ENCODE measurements at places on chromosomes 7 and 10.

DNA sequence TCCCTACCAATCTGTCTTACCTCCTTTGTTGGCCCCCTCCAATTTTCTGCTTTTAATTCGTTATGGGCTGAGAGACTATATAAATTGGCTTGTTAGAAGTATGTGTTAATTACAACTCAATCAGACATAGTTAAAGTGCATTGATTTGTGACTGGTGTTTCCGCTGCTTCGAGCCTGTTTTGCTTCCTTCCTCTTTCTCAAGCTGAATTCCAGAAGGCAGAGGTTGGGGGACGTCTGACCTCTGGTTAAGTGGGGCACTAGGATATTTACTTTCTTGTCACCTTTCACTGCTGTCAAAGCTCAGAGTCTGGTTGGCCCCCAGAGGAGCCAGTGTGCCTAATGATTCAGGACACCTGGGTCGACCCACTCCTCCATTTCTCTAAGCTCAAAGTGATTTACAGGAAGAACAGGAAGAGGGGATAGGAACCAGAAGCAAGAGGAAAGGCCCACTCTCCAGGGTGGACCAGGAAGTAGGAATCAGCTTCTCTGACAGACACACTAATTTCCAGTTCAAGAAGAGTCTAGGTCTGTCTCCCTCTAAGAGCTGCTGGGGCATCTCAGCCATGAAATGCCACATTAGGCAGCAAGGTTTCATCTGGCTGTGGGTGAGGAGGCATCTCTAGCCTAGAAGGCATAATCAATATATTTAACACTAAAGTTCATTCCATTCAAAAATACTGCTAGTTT is 397.2 kb upstream of the NPVF start:
- DNase-seq = no peak

DNA sequence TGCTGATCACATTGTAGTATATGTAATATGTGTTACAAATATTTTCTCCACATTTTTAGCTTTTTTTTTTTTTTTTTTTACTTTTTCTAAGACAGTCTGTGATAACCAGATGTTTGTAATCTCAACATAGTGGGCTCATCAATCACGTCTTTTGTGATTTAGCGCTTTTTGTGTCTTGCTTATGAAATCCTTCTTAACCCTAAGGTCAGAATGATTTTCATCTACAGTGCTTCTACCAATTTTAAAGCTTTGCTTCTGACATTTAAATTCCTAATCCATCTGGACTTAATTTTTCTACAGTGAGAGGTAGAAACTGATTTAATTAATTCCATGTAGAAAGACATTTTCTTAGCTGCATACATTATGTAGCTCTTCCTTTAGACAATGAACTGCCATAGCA is 626.4 kb downstream of the TNS3 start:
- no peak for DNase-seq

- no peak for DNase-seq
Observed at GRCh38 chr7:95601316-95601715, 5.0 kb upstream of the PDK4 start.

- no peak for DNase-seq
Observed at GRCh38 chr7:157755741-157756140, 418.9 kb downstream of the DNAJB6 start.

DNA sequence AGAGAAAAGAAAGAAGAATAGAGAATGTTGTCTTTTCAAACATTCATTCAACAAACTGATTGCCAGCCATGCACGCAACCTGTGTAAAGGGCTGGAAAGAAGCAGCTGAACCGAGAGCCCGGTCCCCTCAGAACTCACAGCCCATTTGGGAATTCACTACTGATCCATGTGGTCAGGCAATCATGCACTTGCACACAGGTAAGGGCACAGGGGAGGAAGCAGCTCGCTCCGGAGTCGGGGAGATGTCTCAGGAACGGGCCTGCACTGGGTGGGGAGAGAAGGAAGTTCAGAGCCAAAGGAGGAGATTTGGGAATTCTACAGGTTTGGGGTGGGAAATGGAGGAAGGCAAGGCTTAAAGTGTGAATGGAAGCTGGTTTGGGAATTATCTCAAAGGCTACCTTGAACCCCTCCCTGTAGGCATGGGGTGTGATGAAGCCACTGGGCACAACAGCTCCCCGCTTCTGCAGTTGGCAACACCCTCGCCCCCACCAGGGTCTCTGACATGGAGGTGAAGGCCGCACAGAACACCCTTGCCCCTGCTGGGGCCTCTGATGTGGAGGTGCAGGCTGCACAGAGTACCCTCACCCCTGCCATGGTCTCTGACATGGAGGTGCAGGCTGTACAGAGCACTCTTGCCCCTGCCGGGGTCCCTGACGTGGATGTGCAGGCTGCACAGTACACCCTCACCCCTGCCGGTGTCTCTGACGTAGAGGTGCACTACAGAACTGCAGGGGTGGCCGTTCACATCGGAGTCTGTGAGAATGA is 194.4 kb upstream of the RNF32 start:
- no peak for DNase-seq

- DNase-seq = no peak
Observed at GRCh38 chr10:43570971-43571370, 3.4 kb downstream of the ZNF239 start.

- DNase-seq = no peak
Observed at GRCh38 chr7:3649678-3650440, 348.8 kb downstream of the SDK1 start.
